ENCODE measurements at places on chromosomes 1 and 21.

GRCh38 chr1:178581351-178582303 lies 68.7 kb downstream of the TEX35 start:
- no peak for DNase-seq

- no peak for DNase-seq
Observed at GRCh38 chr1:186802388-186802787, 26.4 kb upstream of the PLA2G4A start.

DNA sequence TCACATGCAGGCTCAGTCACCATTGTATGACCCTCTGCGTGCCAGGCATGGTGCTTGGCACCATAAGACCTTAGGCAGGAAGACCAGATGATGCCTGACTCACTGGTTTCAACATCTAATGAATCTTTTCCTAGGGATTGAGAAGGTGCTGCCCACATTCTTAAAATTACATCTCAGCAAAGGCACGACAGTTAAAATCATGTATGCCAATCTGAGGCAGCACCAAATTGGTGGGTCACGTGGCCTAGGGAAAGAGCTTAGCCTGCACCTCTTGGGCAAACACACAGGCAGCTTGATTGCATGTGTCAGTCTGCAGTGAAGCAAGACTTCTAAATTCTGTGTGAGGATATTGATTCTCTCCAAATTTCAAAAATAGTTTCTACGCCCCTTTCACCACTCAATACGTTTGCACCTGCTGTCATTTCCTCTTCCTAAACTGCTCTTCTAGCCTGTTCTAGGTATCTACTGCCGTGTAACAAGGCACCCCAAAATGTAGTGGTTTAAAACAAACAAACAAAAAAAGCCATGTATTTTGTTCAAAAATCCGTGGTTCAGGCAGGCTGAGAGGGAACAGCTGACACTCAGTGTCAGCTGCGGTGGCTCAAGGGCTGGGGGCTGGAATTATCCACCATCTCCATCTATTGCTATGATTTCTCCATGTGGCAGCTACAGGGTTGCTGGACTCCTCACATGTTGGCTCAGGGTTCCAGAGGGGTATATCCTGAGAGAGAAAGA lies 160.2 kb upstream of the FGGY start:
- DNase-seq = no peak

GRCh38 chr1:159218649-159219636 lies 14.3 kb downstream of the ACKR1 start:
- no peak for DNase-seq

DNA sequence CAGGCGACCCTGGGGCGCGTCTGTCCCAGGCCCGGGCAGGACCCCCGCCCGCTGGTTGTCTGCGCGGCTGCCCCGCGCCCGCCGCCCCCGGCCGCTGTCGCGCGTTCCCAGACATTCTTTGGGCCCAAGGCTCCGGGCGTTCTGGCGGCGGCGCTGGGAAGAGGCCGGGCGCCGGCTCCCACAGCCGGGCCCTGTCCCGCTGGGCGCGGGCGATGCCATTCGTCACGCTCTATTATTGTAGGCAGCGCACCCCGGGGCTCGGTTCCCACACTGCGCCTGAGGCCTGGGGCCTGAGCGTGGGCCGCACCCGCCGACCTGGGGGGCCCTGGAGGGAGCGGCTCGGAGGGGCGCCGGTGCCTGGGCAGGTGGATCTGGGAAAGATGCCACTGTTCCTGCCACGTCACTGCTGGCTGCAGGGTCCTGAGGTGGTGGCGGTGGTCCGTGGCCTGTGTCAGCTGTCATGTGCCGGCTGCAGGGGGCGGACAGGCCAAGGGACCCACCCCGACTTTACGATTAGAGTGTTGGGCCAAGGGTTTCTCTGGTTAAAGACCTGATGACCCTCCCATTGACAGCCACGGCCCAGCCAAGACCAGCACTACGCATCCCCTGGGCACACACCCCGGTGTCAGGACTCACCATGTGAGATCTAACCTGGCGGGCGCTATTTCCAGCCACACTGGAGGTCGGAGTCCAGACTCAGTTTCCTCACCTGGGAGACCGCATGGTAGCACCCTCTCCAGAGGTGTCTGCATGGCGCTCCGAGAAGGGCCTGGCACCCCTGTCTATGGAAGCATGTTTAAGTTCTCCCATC lies 55.1 kb upstream of the ADARB1 start:
- no peak for DNase-seq

DNA sequence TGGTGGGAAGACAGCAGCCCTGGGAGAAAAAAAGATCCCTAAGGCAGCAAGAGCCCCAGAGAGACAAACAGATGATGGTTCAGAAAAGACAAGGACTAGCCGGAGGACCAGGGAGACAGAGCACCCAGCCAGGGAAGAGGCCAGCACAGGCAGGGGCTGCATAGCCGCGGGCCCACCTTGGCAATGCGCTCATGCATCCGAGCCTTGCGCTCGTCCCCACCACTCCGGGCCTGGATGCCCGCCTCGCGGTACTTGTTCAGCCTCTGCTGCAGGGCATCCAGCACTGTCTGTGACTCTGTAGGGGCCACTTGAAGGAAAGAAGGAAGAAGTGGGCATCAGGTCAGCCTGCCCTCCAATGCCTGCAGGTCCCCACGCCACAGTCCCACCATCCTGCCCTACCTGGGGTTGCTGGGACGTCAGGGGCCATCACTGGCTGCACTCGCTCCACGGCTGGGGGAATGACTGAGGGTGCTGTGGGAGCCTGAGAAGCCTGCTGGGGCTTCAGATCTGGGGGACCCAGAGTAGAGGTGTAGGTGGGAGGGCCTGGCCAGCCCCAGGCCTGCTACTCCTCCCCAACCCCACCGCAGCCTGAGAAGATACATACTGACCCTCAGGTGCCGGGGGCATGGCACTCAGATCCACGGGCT lies 7.0 kb downstream of the CC2D1B start:
- DNase-seq = no peak

DNA sequence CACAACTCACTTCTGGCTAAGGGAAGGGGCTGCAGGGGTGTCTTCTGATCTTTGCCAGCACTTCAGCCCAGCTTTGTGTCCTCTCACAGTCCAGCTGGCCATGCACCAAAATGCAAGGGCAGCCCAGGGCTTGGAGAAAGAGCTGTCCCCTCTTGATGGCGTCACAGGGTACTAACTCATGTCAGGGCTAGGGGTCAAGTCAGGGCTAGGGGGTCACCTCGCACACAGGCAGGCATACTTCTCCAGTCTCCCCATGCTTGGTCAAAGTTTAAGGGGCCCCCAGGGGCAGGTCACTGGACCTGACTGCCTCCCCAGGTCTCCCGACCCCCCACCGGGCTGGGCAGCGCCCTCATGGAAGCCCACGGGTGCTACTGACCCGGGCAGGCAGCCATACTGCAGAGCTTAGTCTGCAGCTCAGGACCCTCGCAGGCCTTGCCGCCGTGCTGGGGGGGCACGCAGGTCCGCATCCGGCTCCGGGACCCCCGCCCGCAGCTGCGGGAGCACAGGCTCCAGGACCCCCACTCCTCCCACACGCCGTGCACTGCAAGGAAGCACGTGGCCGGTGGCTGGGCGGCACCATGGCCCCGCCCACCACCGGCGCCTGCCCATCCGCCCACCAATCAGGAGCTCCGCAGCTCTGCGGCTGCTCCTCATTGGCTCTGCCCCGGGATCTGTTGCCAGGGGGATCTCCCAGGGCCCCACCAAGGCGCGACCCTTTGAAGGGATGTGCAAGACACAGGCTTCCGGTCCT lies 21.5 kb downstream of the ADGRB2 start:
- DNase-seq = no peak

DNA sequence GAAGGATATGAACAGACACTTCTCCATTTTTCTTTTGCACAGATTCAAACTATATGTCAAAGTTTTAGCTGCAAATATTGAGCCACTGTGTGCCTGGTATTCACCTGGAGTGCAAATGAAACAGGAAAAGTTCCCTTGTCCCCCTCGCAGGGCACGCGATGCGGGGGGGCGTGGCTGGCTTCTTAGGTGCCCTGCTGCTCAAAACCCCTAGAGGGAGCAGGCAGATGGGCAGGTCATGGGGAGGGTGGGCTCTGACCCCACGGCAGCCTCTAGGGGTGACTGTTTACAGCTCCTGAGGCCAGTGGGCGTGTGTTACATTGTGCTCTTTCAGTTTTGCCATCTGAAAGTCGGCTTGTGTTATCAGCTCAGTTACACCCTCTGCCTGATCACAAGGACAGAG lies 931.2 kb upstream of the B3GALT2 start:
- no peak for DNase-seq

DNA sequence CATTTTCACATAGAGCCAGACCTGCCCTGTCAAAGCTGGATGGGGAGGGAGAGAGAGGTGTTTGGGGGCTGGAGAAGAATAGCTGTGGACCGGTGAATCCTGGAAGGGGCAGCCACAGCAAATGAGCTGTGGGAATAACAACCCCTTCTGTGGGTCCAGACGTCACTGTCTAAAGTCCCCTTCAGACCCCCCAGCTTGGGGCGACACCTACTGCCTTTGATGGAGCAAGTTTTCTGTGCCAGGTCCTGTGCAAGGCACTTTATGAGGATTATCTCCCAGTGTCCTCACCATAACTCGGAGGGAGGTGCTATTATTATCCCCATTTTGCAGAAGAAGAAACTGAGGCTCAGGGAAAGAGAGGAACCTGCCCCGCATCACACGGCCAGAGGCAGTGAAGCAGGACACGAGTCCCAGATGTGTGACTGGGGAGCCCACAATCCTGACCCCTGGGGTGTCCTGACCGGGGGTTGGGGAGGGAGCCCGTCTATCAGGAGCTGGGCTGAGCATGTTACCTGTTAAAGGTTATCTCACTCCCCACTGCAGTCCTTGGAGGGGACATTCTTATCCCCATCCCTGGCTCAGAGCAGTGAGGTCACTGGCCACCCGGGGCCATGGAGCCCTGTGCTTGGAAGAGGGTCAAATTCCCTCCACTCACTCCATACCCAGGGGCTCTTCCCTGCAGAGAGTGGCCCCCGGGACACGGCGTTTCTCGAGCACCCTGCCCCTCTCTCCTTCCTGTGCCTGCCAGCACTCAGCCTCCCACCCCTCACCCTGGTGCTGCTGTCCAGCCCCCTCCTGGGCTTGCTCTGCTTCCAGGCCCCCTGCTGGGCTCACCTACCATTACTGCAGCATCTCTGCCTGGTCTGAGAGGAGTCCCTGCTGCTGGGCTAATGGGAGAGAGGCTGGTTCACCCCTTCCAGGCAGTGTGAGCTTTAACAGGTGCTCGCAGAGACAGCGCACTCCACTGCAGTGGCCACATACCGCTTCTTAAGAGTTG lies 132.9 kb downstream of the PTPRU start:
- DNase-seq = no peak

DNA sequence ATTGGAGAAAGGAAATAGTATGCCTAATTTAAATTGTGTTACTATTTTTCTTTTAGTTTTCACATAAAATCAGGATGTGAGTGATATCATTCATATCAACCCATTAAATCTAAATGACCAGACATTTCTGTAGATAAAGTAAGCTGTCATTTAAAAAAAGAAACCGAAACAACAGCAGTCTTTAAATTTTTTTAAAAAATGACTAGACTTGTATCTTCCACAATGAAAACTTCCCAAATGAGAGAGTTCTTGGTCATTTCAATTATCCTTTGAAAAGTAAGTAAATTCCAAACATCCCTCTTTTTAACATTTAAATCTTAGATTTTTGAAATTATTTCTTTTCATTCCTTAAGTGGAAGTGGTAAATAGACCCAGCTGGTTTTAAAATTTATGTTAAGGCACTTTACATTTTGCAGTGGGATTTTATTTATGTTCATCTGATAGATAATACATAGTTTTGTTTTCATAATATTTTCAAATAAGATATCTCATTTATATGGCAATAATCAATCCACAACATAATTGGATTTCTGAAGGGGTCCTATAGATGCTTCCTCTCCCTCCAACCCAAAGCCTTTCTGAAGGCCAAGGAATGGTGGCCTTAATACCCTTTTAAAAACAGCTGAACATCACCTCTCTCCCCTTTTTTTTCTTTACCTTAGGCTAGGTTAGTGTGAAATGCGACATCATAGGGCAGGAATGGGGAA lies 3.1 kb downstream of the FOXD3 start:
- no peak for DNase-seq
